NCI-H510A (cell line): ENCODE measurements at places on chromosomes 1 and 21.
A peak's percentile ranks its signal among the peaks of the same experiment; 100 is the strongest.

DNA sequence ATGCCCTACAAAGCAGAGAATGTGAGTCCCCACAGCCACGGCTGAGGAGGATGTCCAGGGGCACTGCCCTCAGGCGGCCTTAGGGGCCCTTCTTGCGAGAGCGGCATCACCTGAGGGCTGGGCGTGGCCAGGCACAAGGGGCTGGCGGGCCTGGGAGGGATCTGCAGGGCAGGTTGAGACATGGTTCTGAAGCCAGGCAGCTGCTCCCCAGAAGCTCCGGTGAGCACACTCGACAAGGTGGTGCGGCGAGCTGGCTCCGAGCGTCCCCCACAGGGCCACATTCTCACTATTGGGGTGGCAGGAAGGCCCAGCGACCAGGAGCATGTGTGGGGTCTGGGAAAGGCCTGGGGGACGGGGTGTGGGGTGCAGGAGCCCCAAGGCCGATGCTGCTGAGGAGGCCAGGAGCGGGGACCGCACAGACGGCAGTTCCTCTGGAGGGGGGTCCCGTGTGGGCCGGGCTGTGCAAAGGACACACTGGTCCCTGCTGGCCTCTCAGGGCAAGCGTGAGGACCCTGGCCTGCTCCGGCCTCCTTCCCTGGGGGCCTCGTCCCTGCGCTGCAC lies 47.2 kb downstream of the MORN1 start:
- peak; percentile 76 for DNase-seq

- DNase-seq, result no peak
Measured at GRCh38 chr1:114821978-114822377, 32.7 kb upstream of the SYCP1 start.

DNA sequence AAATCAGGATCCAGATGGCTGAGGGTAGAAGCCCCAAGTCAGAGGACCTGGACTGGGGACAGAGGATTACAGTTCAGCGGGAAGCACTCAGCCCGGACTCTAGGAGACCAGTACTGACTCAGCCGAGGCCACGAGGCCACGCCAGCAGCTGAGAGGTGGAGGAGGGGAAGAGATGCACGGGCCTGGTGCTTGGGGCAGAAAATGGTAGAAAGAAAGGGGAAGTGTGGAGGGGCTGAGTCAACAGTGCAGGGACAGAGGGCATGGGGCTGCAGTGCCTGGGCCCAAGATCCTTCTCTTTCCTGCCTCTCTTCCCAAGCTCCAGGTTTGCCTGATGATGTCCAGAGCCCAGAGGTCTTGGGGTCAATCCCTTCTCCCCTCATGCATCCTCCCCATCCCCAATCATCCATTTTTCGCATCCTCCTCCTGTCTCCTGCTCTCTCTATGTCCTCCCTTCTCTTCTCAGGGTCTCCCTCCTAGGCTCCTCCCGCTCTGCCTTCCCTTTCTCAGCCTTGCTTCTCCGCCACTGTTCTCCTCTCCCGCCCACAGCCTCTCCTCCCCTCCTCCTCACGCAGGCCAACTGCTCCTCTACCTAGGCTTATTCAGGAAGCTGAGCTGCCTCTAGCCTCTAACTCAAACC lies 7.7 kb downstream of the ARHGEF2 start:
- DNase-seq, result no peak

- no peak for DNase-seq
Measured at GRCh38 chr1:45785583-45785982, 17.8 kb upstream of the MAST2 start.

GRCh38 chr1:242842094-242842493 lies 317.6 kb upstream of the PLD5 start:
- DNase-seq, result no peak

GRCh38 chr1:22527122-22527521 lies 36.2 kb upstream of the EPHA8 start:
- DNase-seq, result no peak

DNA sequence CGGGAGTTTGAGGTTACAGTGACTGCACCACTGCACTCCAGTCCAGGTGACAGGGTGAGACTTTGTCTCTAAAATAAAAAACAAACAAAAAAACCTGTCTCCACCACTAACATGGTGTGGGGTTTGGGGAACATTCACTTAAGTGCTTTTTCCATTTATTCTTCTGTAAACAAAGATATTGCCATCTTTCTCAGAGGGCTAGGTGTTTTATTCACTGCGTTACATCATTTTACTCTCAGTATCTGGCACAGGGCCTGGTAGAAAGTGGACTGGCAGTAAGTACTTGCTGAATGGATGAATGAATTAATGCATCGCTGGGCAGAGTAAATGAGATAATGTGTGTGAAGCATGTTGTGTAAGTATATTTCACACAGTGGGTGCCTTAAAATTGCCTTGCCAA lies 20.1 kb downstream of the KIAA0040 start:
- no peak for DNase-seq

DNA sequence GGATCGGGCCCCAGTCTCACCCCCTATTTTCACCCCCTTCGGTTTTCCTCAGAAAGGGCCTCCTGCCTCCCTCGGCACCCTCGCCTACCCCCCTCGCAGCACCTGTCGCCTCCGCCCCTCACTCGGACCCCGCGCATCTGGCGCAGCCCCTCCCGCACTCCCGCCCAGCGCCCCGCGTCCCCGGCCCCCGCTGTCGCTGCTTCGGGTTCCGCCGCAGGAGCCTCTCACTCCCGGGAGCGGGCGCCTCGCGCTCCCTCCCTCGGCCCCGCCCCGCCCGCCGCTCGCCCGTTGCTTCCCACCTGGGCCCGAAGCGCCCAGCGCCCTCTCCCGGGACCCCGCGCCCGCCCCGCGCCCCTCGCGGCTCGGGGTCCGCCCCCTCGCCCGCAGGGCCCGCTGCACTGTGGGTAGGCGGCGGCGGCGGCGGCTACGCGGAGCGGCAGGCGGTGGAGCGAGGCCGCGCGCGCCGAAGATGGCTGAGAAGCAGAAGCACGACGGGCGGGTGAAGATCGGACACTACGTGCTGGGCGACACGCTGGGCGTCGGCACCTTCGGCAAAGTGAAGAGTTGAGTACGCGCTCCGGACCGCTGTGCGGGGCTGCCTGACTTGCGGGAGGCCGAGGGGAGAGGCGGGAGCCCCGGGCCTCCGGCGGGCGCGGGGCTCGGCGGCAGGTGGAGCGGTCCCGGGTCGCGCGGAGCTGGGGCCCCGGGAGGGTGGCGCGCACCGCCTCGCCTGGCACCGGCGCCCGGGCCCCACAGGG lies at the start of gene PRKAA2:
Gene PRKAA2, plus strand, starts transcription at position 396 of the 758 bp plus-strand sequence. Its CDS starts 74 bp downstream, at position 470.
- DNase-seq, result peak; percentile 49
